ENCODE measurements at places on chromosomes 5 and 9. TPM values are rescaled to one million over a fixed set of nuclear protein-coding genes. Genes with fewer than 3 reads are reported as not detected.

DNA sequence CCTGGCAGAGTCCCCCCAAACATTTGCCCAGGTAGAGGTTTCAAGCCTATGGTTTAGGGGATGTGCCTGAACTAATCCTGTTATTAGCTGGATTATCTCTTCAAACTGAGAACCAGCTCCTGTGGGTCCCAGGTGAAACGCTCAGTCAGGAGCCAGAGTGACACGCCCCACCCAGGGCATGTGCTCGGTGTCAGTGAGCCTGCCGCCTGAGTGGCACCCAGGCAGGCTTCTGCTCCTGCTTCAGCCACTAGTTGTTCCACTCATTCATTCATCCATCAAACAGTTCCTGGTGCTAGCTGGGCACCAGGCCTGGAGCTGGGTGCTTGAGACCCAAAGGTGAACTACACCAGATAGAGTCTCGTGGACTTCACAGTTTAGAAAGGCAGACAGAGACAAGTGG, 129.4 kb upstream of the PITX1 start:
- DNase-seq, result no peak

DNA sequence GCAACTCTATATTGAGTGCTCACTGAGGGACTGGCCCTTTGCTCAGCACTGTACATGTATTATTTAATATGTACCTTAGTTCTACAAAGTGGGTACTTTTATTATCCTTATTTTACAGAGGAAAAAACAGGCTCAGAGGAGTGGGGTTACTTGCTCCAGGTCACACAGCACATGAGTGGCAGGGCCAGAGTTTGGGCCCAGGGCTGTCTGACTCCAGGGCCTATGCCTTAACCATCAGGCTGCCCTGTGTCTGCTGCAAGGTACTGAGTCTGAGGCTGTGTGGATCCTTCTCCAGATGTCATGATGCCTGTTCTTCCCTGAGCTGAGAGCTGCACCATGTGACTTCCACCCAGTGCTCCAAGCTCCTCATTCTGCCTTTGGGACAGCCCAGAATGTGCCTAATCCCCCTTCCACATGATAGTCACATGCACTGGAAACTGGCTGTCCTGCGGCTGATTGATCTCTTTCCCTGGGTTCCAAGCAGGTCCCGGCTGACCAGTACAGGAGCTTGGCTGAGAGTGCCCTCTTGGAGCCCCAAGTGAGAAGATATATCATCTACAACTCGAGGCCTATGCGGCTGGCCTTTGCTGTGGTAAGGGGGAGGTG, 15.4 kb downstream of the TMEM268 start:
- no peak for DNase-seq

Gene CFAP157
- under 0.01 TPM for total RNA-seq

GRCh38 chr5:104754311-104754995, 1191.9 kb upstream of the NUDT12 start:
- DNase-seq, result no peak

- no peak for DNase-seq
Observed at GRCh38 chr9:118711843-118712242, 657.4 kb downstream of the BRINP1 start.

Gene PTGR1
- 126 TPM for total RNA-seq

- DNase-seq, result no peak
Observed at GRCh38 chr9:91359734-91360470, 1.8 kb downstream of the AUH start.

DNA sequence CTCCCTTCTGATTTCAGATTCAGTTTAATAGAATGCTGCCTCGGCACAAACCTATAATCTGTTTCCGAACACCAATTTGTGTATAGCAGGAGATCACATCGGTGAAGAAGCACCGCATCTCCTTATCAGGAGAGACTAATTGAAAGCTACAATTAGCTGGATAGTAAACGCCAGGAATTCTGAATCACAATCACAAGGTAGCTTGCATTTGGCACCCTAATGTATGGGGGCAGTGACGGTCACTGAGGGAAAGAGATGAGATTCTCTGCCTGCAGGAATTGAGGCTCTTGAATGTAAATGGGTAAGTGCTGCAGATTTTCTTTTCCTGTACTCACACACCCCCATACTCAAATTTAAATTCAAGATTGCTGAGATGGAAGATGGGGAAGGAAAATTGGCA, 373.6 kb upstream of the ZNF608 start:
- no peak for DNase-seq

- DNase-seq, result no peak
Observed at GRCh38 chr9:92170848-92171247, 55.6 kb upstream of the SPTLC1 start.

- DNase-seq, result no peak
Observed at GRCh38 chr9:97543561-97543960, 42.1 kb downstream of the TMOD1 start.

Gene GOLM1
- total RNA-seq, result 46.7 TPM

GRCh38 chr5:10844016-10844415, 83.0 kb upstream of the DAP start:
- no peak for DNase-seq

Gene C9orf50
- total RNA-seq, result 0.17 TPM

Gene TRAF2
- 8.0 TPM for total RNA-seq

- no peak for DNase-seq
Observed at GRCh38 chr5:32584646-32585045, 711 bp upstream of the SUB1 start.

Gene SLC6A3
- total RNA-seq, result not detected

Gene FOXD4L5
- under 0.01 TPM for total RNA-seq

GRCh38 chr9:72524820-72525540, 3.6 kb downstream of the TMC1 start:
- peak; percentile 92 for DNase-seq

Gene ADRB2
- 4.5 TPM for total RNA-seq

Gene SLC45A2
- total RNA-seq, result under 0.01 TPM

DNA sequence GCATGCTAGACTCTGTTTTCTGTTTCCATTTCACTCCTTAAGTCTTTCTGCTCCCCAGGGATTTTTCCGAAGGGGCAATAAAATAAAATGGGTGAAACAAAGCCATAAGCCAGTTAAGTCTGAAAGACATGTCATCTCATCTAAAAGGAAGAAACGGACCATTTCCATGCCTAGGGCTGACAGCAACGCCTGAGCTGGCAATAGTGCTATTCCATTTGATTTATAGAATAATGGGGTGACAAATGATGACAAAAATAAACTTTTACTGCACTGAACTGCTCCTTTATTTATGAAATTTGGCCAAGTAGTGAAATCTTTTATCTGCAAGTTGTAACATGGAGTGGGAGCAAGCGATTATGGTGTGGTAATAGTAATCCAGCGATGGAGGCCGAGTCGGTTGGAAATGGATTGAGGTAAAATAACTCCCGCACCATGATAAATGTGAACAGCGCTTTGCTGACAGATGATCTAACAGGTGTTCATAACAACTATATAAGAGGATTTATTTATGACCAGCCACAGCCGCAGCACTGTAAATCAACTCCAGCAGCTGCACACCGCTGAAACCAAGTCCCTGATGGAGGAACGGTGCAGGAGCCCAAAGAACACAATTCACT, 219.8 kb upstream of the TBCA start:
- no peak for DNase-seq

DNA sequence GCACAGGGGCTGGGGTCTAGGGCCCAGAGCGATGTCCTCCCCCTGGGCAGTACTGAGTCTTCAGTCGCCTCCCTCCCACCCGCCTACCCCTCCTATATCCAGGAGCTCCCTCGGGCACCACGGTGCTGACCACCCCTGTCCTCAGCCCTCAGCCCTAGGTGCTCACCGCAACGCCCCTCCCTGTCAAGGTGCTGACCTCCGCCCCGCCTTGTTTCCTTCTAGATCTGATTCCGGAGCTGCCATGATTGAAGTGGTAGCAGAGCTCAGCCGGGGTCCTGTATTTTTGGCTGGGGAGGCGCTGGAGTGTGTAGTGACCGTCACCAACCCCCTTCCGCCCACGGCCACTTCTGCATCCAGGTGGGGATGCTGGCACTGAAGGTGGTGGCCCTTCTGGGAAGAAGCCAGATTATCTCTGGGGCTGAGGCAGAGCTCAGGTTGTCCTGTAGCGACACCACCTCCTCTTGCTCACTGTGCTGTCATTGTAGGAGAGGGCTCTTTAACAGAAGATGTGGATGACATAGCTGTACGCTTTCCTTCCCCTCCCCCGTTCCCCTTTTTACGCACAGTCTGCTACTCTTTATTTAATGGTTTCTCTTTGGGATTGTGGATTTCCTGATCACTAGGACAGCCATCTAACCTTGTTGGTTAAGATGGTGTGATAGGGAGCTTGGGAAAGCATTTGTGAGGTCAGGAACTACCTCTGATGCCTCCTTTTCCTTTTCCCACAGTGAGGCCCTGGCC, 598 bp downstream of the RGP1 start:
- no peak for DNase-seq

GRCh38 chr9:123191260-123191659, 77.1 kb downstream of the STRBP start:
- DNase-seq, result no peak

DNA sequence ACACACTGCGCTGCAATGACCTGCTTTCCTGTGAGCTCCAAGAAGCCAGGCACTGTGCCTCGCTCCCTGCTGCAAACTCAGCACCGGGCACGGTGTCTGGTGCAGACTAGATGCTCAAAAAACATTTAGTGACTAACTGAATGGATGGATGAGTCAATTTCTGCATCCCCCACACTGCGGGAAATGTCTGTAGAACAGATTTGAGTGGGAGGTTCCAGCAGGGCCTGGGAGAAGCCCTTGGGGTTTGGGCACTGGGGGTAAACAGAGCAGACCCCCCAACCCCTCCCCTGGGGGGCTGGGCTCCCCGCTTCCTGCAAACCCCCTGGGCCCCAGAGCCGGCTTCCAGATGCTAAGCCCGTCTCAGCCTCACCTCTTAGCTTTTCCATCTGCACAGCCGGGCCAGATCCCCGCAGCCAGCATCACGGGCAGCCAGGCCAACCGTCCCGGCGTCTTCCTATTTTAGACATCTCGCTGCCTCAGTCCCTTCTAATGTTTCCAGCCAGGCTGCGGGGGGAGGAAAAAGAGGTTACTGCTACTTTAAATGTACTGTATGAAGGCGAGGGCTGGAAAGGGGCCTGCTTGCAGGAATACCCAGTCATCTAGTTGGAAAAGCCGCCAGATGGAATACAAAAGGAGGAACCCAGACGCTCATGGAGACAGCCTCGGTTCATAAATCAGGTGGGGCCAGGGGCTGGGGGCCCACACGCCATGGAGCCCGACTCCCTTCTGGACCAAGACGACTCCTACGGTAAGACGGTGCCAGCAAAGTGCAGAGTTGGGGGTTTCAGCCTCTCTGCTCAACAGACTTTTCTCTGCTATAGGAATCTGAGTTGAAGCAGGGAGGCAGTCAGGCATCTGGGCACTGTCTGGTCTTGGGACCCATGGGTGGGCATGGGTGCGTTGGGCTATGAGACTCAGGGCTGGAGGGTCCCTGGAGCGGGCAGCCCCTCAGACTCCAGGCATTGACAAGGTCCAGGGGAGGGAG, 67.1 kb upstream of the GGTA1 start:
- peak; percentile 79 for DNase-seq

Gene NTRK2
- total RNA-seq, result 0.26 TPM

DNA sequence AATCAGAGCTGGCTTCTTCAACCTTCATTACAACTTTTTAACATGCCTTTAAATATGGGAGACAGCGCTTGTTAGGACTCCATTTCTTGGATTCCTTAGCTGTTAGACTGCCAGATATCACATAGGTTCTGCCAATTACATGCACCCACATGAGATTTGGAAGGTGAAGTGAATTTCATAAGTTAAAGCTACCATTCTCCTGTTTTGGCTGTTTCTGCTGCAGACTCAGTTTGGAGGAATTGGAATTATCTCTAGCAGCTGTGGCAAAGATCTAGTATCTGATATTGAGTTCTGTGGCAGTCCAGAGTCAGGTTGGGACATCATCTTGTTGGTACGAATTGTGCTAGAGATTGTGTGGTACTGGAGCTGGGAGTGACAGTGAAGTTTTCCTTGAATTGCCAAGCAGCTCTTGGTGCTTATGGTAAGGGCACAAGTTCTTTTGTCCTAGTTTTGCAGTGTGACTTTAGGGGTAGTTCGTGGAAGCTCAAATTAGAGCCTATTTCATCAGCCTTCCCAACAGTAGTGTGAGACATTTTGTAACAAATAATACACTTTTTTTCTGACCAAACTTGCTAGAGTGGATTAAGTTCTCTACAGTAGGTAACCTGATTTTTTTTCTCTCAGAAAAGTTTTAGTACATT, 9.1 kb upstream of the PJA2 start:
- no peak for DNase-seq

Gene ABO
- total RNA-seq, result not detected

DNA sequence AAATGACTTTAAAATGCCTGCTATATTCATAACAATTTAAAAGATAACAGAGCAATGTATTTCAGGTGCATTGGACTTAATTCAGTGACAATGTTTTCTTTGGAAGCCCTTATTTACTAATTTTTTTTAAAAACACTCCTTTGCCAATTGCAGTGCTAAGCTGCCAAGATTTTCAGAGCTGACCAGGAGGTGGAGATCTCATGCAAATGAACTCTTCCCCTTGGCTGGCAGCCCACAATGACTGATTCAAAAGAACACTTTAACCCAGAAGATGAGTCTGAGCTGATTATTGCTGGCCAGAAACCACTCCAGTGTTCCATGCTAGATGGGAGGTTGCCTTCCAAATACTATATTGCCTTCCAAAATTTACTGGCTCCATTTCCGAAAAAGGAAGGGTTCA, 128.3 kb upstream of the CCNH start:
- peak; percentile 14 for DNase-seq

Gene CCDC69
- total RNA-seq, result 4.0 TPM

Gene KCNV2
- total RNA-seq, result not detected

DNA sequence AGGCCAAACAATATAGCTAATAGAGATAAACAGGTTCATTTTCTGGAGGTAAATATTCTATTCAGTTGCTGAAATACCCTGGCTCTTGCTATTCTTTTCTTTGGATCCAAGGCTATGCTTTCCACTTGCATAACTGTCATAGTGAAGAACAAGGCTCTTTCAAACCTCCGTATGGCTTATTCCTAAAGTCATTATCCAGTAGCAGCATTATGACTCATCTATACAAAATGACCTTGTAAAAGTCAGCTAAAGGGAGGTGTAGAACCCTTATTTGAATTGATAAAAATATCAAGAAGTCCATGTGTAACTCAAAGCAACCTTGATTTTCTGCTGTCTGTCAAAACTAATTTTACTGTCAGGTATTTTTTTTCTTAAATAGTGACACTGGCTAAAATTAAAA, 447.8 kb downstream of the PLK2 start:
- DNase-seq, result peak; percentile 36

Gene FAM221B
- not detected for total RNA-seq

Gene DTWD2
- 5.4 TPM for total RNA-seq

All from fibroblast of lung (primary cell).